ENCODE measurements at places on chromosomes 12 and 14.
A peak's percentile ranks its signal among the peaks of the same experiment; 100 is the strongest.

- peak; percentile 25 for DNase-seq
Measured at GRCh38 chr12:51341251-51342007, 5.0 kb downstream of the CELA1 start.

- DNase-seq: no peak
Measured at GRCh38 chr12:49524660-49525324, 14.0 kb upstream of the KCNH3 start.

GRCh38 chr12:99670635-99671034 lies 23.1 kb downstream of the GARIN6 start:
- DNase-seq: no peak

DNA sequence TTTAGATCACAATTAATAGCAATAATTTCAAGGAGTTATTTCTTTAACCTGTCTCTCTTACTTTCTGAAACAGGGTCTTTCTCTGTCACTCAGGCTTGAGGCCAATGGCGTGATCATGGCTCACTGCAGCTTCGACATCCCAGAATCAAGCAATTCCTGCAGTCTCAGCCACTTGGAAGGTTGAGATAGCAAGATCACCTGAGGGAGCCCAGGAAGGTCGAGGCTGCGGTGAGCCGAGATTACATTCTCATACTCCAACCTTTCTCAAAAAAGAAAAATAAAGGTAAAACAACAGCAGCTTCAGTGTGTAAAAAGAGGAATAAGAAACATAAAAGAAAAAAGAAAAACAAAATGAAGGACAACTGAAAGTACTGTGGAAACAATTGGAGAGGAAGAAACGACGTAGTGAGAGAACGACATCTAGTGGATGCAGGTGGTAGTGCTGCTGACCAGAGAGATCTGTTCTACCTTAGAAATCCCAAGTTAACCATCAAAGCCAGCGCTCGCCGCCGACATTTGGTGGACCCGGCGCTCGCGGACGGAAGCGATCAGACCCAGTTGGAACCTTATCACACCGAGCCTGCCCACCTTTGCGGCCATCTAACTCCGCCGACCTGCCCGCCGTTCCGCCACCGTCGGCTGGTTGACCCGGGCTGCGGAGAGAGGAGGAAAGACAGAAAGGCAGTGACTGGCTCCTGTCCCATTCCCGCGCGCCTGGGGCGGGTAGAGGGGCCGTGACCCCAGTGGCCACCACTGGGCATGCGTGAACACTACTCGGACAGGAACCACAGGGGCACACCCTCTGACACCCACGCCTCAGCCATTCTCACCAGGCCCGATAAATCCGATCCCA lies 196.1 kb downstream of the ALG10 start:
- peak; percentile 39 for DNase-seq

- no peak for DNase-seq
Measured at GRCh38 chr12:78194448-78194847, 363.8 kb downstream of the NAV3 start.

DNA sequence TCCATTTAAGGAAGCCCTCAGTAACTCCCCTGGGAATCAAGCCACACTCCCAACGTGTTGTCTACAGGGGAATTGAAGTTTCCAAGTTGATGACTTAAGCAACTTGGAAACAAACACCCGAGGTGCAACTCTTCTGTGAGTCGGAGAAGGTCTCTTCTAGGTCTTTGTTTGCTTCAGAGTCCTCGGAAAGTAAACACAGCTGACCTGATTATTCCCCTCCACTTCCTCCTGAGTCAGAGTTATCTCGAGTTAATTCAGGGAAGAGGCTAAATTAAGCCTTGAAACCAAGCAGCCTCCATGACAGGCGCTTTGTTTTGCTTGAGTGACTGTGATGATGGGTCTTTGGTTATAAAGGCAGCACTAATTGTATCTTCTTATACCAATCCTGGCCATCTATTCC lies 41.8 kb downstream of the TUNAR start:
- DNase-seq: no peak

GRCh38 chr12:128052331-128052730 lies 214.6 kb upstream of the TMEM132C start:
- no peak for DNase-seq

- no peak for DNase-seq
Measured at GRCh38 chr12:109617491-109617890, 43.9 kb downstream of the MVK start.

GRCh38 chr14:101849125-101849524 lies 87.6 kb downstream of the PPP2R5C start:
- DNase-seq: no peak
